ENCODE measurements at places on chromosomes 16 and 17.
A peak's percentile ranks its signal among the peaks of the same experiment; 100 is the strongest.

GRCh38 chr16:30779596-30779995 is 7.4 kb downstream of the ZNF629 start:
- no peak for DNase-seq

GRCh38 chr17:14042411-14042810 is 26.9 kb upstream of the COX10 start:
- no peak for DNase-seq

DNA sequence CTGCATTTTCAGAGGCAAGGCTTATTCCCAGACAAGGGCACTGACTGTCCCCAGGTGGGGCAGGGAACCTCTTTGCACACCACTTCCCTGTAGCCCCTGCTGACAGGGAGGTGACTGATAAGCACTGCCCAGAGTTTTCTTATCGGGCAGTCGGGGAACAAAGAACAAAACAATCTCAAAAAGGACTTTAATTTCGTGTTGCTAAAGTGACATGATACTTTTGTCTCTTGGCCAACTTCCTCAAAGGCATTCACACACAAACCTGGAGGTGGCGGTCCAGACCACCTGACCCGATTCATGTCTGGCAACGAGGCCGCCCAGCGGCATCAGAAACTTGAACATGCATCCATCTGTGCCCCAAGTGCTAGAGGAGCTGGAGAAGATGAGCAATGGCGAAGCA is 28.9 kb downstream of the ZDHHC7 start:
- DNase-seq, result no peak

GRCh38 chr17:82003411-82004381 is 19.0 kb downstream of the CENPX start:
- DNase-seq, result peak; percentile 67

DNA sequence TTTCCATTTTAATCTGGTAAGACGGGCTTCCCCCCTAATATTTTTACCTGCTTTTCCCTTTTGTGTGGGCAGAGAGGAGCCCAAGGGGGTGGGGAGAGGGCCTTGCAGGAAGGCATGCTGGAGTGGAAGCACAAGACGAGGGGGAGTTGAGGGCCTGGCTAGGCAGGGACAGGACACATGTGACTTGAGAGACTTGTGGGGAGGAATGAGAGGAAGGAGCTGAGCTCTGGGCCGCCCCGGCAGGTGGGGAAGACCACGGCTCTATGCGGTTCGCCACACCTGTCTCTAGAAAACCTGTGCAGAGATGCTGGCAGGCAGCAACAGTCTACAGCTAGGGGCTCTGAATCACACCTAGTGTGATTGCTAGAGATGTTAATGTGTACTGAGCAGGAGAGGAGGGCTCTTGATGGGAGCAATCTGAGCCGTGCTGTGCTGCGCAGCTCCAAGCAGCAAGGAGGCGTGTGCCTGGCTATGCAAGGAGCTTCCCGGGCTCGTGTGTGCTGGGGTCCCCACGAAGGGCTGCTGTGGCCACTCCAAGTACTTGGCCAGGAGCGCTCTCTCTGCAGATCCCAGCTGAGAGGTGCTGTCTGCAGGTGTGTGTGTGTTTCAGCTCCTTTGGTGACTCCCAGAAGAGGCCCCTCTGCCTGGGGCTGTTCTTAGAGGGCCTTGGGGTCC is 50.2 kb downstream of the PDPK1 start:
- DNase-seq, result peak; percentile 21

DNA sequence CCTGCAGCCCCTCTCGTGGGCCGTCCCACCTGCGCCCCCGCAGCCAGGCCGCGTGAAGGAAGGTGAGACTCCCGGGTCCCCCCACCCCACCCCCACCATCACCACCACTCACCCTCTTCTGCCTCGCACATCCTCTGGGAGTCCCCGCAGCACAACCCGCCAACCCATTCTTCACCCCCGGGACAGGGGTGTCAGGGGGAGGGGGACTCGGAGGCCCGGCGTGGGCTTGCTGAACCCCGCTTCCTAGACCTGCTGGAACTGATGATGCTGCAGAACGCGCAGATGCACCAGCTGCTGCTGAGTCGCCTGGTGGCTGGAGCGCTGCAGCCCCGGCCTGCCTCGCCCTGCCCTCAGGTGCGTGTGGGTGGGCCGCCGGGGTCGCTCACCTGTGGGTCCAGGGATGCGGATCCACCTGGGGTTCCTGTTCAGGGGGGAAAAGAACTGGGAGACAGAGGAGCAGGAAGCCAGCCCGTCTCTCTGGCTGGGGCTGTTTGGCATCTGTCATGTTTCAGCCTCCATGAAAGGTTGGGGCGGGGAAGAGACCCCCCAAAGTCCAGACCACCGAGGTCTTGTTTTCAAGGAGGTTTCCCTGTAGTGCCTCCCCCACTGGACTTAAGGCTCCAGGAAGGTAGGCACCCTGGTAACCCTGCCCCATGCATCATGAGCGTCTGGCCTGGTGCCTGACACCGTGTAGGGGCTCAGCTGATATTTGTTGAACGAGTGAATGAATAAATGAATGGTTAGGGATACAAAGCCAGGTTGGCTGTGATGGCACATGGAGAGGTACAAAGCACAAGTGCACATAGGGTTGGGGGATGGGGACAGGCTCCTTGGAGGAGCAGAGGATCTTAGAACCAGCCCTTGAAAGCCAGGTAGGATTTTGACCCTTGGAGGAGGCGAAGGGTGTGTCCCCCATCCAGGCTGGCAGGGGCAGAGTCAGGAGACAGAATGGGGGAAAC is 849 bp downstream of the PRR29 start:
- DNase-seq, result peak; percentile 30

DNA sequence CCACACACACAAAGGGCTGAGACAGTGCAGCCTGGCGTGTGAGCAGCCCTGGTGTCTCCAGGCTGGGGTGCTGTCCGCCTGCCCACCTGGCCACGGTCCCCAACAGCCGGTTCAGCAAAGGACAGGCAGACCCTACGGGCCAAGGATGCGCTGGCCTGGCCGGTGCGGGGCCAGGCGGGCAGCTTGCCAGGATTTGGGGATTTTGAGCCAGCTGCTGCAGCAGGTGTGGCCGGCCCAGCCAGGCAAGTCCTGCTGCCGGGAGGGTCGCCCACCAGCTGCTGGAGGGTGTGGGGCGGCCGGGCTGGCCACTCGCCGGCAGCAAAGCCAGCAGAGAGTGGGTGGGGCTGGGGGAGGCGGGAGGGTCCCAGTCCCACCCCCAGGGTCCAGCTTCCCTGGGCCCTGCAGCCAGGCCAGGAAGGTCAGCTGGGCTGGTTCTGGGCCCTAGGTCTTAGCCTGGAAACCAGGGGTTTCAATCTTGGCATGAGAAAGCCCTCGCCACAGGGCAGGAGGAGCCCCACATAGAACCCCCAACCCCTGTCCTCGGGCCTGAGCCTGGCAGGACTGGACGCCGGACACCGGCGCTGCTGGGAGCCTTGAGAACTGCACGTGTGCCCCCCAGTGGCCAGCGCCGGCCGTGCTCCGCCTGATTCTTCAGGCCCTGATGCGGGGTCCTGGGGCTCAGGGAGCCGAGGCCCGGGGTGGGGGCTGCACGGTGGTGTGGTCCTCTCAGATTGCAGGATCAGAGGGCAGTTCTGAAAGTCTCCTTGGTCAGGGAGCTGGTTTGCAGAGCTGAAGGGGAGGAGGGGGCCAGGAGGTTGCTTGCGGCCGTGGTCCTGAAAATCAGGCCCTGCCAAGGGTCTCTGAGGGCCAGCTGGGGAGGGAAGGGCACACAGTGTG is 17.6 kb upstream of the SSTR5 start:
- DNase-seq, result peak; percentile 75

GRCh38 chr17:68674029-68674925 is 73.1 kb upstream of the FAM20A start:
- DNase-seq, result no peak

DNA sequence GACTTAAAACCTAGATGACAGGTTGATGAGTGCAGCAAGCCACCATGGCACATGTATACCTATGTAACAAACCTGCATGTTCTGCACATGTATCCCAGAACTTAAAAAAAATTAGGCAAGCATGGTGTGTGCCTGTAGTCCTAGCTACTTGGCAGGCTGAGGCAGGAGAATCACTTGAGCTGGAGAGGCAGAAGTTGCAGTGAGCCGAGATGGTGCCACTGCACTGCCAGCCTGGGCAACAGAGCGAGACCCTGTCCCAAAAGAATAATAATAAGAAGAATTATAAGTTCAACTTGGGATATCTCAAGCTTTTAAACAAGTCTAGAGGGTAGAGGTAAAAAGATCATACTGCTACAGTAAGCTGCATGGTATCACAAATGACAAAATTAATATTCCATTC is 9.8 kb downstream of the CDC6 start:
- DNase-seq, result no peak

DNA sequence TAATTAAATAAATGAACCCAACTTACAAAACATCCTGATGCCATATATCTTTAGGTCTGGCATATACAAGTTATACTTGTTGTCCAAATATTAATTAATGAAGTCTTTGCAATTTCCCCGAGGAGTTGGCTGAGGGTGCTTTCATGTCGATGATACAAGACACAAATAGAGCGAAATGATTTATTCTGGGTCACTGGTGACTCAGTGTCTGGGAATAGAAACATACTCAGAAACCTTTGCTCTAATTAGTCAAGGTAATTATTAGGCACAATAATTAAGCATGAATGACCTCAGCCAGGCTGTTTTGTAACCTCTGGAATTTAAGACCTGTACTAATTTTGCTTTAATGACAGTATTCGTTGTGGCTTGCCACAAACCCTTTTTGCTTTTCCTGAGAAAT is 37.0 kb upstream of the HAPSTR1 start:
- DNase-seq, result no peak

- no peak for DNase-seq
Observed at GRCh38 chr16:54673313-54673712, 257.4 kb upstream of the IRX5 start.

- DNase-seq, result no peak
Observed at GRCh38 chr17:67503184-67503583, 126.1 kb downstream of the PITPNC1 start.

GRCh38 chr16:86353148-86353547 is 157.2 kb upstream of the FOXF1 start:
- DNase-seq, result no peak

GRCh38 chr17:871751-872519 is 89.8 kb downstream of the MRM3 start:
- no peak for DNase-seq

GRCh38 chr17:1413281-1413791 is 13.3 kb upstream of the YWHAE start:
- DNase-seq, result peak; percentile 82

- no peak for DNase-seq
Observed at GRCh38 chr16:17497648-17498047, 26.9 kb upstream of the XYLT1 start.

GRCh38 chr16:78675951-78676792 is 576.7 kb downstream of the WWOX start:
- DNase-seq, result no peak

GRCh38 chr16:2985462-2985861 is 5.2 kb upstream of the PKMYT1 start:
- DNase-seq, result peak; percentile 66

DNA sequence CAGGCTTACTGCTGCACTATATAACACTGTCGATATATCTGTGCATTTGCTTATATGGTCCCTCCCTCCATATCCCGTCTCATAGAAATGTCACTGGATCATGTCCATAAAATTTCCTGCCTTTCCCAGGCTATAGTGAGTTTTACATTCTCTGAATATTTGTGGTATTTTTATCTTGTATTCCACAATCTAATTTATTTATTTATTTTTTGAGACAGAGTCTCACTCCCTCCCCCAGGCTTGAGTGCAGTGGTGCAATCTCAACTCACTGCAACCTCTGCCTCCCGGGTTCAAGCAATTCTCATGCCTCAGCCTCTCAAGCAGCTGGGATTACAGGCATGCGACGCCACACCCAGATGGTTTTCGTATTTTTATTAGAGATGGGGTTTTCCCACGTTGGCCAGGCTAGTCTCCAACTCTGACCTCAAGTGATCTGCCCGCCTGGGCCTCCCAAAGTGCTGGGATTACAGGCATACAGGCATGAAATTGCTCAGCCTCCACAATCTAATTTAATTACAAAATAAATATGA is 12.9 kb downstream of the TRIM37 start:
- peak; percentile 57 for DNase-seq

- no peak for DNase-seq
Observed at GRCh38 chr16:26688699-26689098, 378.0 kb upstream of the C16orf82 start.

- DNase-seq, result no peak
Observed at GRCh38 chr16:15482068-15482747, 47.8 kb downstream of the BMERB1 start.

Measured in Right ventricle myocardium superior (tissue), 1 donor.